ENCODE measurements at places on chromosomes 16 and 17. TPM values are rescaled to one million over a fixed set of nuclear protein-coding genes. Genes with fewer than 3 reads are reported as not detected.

The MYO1C gene
- 456 TPM for total RNA-seq

The HP gene
- 1.9 TPM for total RNA-seq

The DUXB gene
- not detected for total RNA-seq

DNA sequence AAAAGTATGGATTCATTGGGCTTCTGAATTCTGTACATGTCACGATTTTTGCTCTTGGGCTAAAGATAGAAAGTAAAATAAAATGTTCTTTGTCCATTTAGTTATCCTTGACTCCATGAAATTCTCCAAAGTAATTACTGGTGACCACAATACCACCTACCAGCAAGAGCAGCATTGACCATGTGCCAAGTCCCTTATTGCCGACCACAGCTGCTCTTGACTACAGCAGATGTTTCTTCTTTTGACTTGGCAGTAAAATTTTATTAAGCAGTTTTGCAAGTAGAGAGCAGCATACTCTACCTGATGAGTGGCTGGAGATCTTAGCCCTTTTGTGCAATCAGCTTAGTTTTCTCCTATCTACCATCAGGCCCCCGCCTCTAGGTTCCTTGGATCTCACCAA is 152.2 kb upstream of the TBX2 start:
- no peaks in the 10 kb centered on the region for H3K27me3 ChIP-seq
- DNase-seq, result no peak
- peak overlapping the region; percentile 32 for H3K27ac ChIP-seq

GRCh38 chr17:15157051-15157450 is 108.1 kb downstream of the PMP22 start:
- no peaks in the 10 kb centered on the region for H3K36me3 ChIP-seq
- H3K4me1 ChIP-seq, result no peaks in the 10 kb centered on the region
- H3K27ac ChIP-seq, result no peak overlapping the region
- DNase-seq, result no peak
- H3K27me3 ChIP-seq, result peaks cover 17% of the 10 kb centered on the region

Data from transverse colon (tissue), 4 donors.